ENCODE measurements at places on chromosomes 4 and X. TPM values are rescaled to one million over a fixed set of nuclear protein-coding genes. Genes with fewer than 3 reads are reported as not detected.

DNA sequence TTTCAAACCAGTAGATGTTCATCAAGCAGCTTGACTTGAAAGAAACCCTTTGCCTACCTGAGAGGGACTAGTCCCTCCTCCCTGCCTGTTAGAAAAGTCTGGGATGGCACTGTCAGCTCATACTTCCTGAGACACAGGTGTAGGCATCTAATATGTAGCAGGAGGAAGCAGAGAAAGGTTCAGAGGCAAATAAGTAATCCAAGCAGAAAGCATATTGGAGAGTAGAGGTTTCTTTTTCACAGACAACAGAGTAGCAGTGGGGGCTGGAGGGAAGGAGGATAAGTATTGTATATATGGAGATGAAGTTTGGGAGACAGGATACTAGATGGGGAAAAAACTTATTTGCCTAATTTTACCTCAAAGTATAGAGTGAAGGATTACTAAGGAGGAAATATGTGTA is 81.5 kb downstream of the FNIP2 start:
- DNase-seq: no peak

DNA sequence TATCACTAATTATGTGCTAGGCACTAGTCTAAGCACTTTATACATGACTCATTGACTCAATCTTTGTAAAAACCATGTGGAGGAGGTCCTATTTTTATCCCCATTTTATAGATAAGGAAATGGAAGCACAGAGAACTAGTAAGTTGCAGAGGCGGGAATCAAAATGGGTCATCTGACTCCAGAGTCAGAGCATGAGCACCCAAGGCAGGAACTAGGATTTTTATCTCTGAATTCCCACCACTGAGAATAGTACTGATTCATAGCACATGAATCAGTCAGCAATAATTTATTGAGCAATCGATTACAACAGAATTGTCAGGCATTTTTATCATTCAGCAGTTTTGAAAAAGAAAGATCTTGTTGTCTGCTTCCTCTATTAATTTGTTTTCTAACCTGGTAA is 19.3 kb downstream of the SCARB2 start:
- DNase-seq: no peak

DNA sequence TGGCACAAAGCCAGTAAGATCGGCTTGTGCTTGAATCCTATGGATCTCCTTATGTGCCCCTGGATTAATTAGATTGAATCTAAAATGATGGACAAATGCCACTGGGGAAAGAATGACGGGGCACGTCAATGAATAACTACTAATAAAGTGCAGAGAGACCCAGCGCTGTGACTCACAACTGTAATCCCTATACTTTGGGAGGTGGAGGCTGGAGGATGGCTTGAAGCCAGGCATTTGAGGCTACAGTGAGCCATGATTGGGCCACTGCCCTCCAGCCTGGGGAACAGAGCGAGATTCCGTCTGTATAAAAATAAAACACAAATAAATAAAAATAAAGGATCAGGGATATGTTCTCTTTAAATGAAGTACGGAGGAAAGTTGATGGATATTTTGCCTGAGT is 179.4 kb downstream of the DCHS2 start:
- no peak for DNase-seq

The SLC9A6 gene
- 13.4 TPM for total RNA-seq

GRCh38 chr4:1293991-1294390 is 4.3 kb downstream of the MAEA start:
- no peak for DNase-seq
